H9 (cell line): ENCODE measurements at places on chromosomes 3 and 15.

DNA sequence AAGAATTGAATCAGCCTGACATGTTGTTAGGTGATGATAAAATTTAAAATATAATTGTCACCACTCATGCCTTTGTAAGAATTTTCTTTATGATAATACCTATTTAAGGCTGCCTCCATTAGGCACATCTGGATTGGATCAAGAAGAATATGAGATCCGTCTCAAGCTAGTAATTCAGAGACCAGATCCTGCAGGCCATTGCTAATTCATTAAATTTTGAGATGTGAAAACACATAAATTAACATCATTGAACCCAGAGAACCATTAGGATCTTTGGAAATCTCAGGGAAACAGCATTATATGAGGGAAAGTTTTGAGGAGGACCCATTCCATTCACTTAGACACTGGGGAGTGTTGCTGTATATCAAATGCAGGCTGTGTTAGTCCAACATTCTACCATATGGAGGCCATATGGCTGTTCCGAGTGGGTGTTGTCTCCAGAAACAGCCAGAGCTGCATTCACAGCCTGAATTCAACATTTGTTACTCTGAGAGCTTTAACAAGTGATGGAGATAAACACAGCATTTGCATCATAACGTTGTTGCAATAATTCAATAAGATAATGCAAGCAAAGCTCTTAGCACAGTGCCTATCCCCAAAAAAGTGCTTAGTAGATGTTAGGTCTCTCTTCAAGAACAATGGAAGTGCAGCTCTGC, 67.4 kb downstream of the DTWD1 start:
- DNase-seq: no peak

DNA sequence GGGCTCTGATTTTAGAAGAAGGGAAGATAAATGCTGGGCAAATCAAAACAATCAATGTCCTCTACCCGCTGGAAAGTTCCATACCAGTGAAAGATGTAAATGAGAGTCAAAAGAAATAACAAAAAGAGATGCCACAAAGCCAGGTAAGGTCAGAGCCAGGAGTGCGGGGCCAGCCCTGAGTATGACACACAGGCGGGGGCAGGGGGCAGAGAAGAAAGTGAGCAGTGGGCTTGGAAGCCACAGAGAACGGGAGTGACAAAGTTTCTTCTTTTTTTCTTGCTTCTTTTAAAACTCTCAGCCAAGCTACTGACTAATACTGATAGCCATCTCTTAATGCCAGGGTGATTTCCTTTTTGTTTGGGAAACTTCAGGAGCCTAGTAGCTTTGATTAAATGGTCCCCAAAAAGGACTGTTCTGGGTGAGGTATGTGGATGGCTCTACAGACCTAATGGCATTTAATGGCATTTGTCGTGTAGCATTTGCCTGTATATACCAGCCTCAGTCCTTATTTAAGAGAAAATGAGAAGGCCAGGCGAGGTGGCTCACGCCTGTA, 23.1 kb upstream of the TSEN2 start:
- no peak for DNase-seq

- no peak for DNase-seq
These were observed 405.4 kb downstream of the SOX2 start for GRCh38 chr3:182117131-182117530.

GRCh38 chr3:78894787-78895186, 873.0 kb downstream of the ROBO1 start:
- DNase-seq: no peak

DNA sequence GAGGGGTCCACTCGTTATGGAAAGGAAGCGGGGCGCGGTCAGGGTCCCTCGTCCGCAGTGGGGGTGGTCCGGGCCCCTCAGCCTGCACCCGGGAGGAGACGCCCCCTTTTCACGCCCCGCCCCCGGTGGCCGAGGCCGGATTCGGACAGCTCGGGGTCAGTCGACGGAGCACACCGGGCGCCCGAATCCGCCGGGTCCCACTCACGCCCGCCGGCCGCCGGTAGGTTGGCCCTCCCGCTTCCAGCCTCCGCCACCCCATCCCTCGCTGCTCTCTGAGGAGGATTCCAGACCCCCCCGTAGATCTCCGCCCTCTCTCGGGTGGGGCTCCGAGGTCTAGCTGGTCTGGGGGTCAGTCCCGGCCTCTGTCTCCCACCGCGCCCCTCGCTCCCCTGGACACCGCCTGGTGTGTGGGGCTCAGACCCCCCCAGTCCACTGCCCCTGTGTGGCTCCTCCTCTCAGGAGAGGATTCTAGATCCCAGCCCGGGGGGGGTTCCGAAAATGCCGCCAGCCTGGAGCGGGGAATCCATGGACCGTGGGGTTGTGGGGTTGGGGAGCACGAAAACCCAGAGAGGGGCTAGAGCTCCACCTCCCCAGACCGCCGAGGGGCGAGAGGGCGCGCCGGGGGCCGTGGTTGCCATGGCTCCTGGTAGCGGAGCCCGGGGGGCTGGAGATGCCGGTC, 725 bp downstream of the CHL1 start:
- peak; percentile 66 for DNase-seq

- DNase-seq: no peak
These were observed 284.8 kb upstream of the CFAP20DC start for GRCh38 chr3:59334585-59334984.

- no peak for DNase-seq
These were observed 525.0 kb downstream of the GABRG3 start for GRCh38 chr15:27495963-27496459.

DNA sequence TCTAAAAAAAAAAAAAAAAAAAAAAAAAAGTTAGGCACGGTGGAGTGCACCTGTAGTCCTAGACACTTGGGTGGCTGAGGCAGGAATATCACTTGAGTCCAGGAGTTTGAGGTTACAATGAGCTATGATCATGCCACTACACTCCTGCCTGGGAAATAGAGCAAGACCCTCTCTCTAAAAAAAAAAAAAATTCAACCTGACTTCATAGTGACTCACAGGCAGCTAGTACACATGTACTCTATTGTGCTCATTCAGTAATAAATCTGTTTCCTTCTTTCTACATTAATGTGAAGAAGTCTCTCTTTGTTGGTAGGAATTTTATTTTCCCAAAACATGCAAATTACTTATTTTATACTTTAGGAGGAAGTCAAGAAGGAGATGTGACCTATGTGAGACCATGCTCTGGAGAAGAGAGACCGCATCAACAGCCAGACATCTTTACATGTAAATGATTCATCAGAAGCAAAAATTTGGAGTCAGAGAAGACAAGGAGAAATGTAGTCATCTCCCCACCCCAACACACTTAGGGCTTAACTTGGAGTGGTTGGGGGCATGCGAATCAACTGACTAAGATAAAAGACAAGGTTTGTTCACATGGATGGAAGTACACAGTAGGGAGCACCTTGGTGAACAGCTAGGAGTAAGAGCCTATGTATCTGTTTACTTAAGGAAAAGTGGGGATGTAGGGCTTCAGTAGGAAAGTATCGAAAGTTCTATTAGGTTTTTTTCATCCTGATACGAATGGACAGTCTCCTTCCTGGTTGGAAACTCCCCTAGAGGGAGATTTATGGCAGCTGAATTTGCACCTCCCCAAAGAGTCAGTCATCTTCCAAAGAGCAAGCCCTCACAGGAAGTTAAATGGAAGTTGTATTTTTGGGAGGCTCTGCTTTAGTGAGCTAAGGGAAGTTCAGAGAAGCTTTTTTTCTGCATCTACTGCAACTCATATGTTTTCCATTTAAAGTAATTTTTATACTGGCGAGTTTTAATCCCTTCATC, 23.0 kb upstream of the NMD3 start:
- no peak for DNase-seq

DNA sequence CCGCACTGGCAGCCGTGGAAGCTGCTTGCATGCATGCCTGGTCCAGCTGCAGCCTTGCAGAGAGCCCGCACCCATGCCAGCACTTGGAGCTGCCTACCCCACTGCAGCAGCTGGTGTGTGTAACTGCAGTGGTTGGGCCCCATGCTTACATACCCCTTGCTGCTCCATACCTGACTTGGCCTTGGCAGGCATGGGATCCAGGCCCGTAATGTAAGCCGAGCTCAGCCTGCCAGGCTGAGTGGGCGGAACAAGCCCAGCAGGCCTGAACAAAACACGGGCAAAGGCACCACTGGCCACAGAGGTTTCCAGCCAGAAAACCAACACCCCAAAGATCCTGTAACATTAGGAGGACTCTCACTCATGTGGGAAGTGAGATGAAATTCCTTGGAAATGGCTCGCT, 48.3 kb downstream of the SLC6A20 start:
- no peak for DNase-seq

GRCh38 chr3:170977949-170978745, 48.4 kb downstream of the SLC2A2 start:
- DNase-seq: no peak
